ENCODE measurements at places on chromosomes 2 and 18.

- no peak for DNase-seq
These were observed 47.7 kb downstream of the INPP5D start for GRCh38 chr2:233107831-233108300.

GRCh38 chr18:45014047-45014501, 333.4 kb downstream of the SETBP1 start:
- no peak for DNase-seq

DNA sequence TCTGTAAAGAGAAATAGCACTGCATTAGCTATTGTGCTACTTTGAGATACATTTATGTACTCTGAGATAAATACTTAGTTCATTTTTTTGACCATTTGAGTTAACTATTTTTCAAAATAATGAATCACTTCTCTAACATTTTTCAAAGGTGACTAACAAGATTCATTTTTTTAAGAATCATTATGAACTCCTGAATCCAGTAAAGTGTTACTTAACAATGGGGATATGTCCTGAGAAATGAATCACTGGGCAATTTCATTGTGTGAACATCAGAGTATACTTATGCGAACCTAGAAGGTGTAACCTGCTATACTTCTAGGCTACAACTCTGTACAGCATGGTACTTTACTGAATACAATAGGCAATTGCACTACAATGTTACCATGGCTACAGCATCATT, 355.8 kb downstream of the ARL6IP6 start:
- no peak for DNase-seq

- DNase-seq = no peak
These were observed 24.1 kb downstream of the TRABD2A start for GRCh38 chr2:84856787-84857186.

- DNase-seq = no peak
These were observed 47.2 kb downstream of the USP34 start for GRCh38 chr2:61423714-61424113.

DNA sequence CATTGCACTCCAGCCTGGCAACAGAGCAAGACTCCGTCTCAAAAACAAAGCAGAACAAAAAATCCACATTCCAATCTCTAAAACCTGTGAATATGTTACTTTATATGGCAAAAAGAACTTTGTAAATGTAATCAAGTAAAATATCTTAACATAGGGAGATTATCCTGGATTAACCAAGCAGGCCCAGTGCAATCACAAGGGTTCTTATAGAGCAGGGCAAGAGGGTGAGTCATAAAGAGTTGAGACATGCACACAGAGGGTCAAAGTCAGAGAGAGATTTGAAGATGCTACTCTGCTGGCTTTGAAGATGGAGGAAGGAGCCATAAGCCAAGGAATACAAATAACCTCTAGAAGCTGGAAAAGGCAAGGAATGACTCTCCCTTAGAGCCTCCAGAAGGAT, 60.9 kb upstream of the SLC9A2 start:
- DNase-seq = no peak

DNA sequence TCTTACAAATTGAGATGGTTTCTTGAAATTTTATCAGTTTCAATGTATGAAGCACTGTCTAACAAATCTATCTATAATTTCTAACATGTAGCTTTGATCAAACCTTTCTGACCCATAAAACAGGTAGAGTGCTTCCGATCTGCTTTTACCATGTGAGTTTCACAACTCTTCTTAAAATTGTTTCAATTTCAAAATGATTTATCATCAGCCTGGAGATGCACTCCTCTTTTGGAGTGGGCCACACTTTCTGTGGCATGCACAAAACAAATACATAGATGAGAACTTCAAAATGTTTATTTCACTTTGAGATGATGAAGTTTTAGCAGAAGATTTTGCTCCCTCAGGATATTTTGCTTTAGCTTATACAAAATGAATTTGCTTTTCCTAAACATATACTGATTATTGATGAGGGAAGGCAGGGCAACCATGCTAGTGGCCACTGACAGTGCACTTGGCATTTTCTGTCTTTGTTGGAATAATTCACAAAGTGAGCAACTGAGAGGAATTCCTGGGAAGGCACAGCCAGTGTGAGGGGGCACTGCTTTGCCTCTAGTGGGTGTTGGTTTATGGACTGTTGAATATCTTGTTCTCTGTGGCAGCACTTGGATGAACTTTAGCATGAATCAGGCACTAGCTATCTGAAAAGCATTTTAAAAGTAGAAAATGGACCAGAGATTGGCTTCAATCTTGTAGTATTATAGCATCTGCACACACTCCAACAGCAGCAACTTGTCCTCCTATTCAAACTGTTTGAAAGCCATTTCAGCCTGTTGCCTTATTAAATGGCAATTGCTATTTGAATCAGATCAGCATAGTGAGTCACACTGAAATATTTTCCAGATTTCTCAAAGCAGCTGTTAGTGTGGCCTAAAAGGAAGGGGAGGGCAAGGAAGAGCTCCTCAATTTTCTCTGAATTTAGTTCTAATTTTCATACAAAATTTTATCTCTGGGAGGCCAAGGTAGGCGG, 193.2 kb downstream of the CCDC85A start:
- DNase-seq = no peak

DNA sequence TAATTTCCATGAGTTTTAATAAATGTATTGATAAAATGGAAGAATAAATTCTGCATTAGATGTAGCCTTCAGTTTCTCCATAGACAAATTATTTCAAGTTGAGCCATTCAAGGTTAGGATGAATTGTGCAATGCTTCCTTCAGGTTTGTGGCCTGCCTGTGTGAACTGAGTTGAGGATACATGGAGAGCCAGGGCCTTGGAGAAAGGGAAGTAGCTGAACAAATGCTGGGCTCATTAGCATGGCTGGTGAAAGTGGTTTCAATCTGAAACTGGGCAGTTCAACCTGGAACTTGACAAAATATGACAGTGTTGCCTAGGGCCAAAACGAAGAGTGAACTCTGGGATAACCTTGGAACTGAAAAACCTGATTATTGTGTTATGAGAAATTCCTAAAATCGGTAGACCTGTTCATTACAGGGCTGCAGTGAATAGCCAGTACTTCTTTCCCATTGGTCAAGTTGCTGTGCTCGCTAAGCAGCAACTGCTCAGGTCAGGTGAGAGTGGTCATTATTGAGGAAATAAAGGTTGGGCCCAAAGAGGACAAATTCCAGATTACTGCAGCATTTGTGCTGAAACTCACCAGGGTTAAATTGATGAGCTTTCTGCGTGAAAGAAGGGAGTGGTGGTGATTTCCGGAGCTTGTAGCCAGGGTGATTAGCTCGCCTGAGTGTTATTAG, 12.7 kb downstream of the INPP1 start:
- no peak for DNase-seq
